ENCODE measurements at places on chromosomes 3 and 15.

- no peak for DNase-seq
Observed at GRCh38 chr3:182731764-182732163, 61.5 kb upstream of the ATP11B start.

GRCh38 chr3:146640955-146641867 lies 36.1 kb upstream of the PLSCR5 start:
- DNase-seq: no peak

DNA sequence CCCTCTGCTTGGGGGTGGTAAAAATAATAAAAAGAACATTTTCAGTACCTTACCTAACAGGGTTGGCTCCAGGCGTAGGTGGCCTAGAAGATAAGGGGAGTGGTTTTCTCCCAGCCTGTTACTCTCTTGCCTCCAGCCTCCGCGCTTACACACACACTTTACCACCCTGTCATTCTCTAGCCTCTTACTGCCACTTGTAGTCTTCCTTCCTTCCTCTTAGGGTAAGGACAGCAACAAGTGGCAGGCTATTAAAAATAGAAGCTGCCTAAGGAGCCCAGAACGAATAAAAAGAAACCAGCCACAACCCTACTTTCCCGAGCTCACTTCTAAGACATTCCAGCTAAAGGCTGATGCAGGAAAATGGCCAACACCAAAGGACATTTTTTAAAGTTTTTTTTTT lies 9.6 kb upstream of the LIPH start:
- no peak for DNase-seq

DNA sequence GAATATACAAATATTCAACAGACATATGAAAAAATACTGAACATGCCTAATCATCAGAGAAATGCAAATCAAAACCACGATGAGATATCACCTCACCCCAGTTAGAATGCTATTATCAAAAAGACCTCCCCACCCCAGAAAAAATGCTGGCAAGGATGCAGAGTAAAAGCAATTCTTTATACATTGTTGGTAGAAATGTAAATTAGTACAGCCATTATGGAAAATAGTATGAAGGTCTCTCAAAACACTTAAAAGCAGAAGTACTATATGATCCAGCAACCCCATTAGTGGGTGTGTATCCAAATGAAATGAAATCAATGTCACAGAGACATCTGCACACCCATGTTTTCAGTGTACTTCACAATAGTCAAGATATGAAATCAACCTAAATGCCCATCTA lies 308.7 kb downstream of the CHST2 start:
- DNase-seq: no peak

- no peak for DNase-seq
Observed at GRCh38 chr15:73756390-73756789, 3.2 kb upstream of the INSYN1 start.

DNA sequence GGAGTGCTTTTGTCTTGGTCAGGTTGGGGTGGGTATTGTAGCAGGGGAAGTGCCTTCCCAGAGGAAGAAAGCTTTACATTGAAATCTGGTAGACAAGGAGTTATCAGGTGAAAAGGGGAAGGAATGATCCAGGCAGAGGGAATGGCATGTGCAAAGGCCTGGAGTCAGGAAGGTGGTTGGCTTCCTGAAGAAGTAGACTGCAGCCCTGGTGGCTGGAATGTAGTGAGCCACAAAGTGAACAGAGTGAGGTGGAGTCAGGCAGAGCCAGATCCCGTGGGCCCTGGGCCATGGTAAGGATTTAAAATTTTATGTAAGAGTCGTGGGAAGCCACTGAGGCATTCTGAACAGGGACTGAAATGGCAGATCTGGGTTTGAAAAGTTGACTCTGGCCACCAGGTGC lies 58.3 kb downstream of the RAB11A start:
- no peak for DNase-seq

GRCh38 chr15:33934396-33934795 lies 33.9 kb upstream of the CHRM5 start:
- no peak for DNase-seq

DNA sequence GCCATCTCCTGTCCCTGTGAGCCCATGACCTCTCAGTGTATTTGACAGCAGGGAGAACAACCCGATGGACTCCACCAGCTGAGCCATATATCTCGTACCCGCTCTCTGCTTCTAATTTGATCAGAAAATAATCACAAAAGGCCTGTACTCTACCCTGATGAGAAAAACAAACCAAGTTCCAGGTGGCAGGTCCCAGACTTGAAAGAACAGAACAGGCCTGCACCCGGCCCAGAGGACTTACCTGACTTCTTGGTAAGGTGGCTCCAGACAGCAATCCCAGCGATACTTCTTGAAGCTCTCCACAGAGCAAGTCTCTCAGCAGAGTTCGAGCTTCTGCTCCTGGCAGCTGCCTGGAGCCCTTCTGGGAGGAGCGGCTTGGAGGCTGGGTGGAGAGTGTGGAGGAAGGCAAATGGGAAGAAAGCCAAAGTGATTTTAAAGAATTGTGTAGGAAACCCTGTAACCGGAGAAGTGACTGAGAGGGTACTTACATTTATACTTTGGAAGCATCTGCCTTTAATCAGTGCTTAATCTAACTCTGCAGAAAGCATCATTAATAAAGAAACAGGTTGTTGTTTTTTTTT lies 91.6 kb downstream of the SCN11A start:
- no peak for DNase-seq

- no peak for DNase-seq
Observed at GRCh38 chr15:25178835-25179672, 224.3 kb downstream of the SNRPN start.

- DNase-seq: no peak
Observed at GRCh38 chr15:78195735-78196201, 38.6 kb downstream of the ACSBG1 start.

GRCh38 chr3:70281663-70282062 lies 30.8 kb downstream of the MDFIC2 start:
- DNase-seq: no peak

- DNase-seq: no peak
Observed at GRCh38 chr15:48761393-48762158, 49.3 kb downstream of the CEP152 start.

DNA sequence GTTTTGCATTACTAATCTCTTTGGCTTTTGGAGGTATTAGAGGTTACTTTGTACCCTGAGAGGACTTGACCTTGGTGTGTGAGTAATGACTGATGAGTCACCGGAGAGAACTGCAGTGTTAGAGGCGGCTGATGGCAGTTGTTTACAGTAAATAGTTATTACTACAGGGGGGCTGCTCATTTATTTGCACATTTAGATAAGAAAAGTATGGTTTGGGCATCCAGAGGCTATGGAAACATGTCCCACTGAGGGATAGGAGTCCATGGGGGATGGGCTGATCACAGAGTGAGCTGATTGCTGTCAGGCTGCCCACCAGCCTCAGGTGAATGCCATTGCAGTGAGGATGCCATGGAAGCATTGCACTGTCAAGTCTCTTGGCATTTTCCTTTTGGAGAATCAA lies 17.3 kb upstream of the STAC start:
- DNase-seq: no peak

GRCh38 chr3:31456373-31456772 lies 76.4 kb upstream of the STT3B start:
- no peak for DNase-seq

GRCh38 chr3:184258926-184259325 lies 2.4 kb downstream of the CAMK2N2 start:
- DNase-seq: no peak

DNA sequence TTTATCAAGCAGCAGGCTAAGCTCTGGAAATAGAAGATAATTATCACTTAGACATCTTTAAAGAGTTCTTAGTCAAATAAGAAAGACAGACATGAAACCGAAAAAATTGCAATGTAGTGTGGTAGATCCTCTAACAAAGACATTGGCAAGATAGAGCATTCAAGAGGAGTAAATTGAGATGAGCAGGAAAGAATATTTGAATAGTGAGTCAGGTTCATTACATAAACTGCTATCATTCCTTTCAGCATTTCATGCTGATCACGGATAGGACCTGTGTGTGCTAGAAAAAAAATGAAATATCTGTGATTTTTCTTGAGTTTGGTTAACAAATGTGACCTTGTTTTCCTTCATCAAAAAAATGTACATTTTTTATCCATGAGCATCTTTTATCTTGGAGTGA lies 460.9 kb downstream of the OTOL1 start:
- DNase-seq: no peak

GRCh38 chr3:52446631-52447511 lies 2.0 kb upstream of the SEMA3G start:
- peak; percentile 43 for DNase-seq

GRCh38 chr15:83118291-83118827 lies 10.9 kb downstream of the TM6SF1 start:
- no peak for DNase-seq

GRCh38 chr3:182668541-182668940 lies 124.8 kb upstream of the ATP11B start:
- DNase-seq: no peak

GRCh38 chr3:139797724-139798343 lies 120.1 kb upstream of the NMNAT3 start:
- DNase-seq: no peak

- DNase-seq: no peak
Observed at GRCh38 chr3:181613813-181614212, 97.9 kb upstream of the SOX2 start.

DNA sequence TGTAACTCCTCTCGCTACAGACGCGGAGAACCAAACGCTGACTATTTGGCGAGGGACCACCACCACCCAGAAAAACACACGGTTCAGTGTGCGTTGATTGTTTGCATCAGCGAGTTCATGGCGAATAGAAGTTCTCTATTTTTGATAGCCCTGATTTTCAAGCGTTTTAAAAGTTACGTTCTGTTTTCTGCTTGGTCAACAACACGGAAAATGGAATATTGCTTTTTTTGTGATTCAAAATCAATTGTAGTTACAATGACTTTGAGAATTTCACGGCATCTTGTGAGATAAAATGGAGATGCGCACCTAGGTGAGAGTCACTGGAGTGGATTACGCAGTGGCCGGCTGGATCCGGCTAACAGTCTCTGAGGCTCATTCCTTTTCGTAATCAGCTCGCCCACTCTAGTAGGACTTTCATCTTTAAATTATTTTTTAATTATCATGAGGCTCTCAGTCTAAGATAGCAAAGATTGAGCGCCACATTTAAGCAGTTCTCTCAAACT lies 54.8 kb downstream of the CCDC54 start:
- DNase-seq: no peak

GRCh38 chr3:49428752-49429080 lies 408 bp downstream of the NICN1 start:
- no peak for DNase-seq

DNA sequence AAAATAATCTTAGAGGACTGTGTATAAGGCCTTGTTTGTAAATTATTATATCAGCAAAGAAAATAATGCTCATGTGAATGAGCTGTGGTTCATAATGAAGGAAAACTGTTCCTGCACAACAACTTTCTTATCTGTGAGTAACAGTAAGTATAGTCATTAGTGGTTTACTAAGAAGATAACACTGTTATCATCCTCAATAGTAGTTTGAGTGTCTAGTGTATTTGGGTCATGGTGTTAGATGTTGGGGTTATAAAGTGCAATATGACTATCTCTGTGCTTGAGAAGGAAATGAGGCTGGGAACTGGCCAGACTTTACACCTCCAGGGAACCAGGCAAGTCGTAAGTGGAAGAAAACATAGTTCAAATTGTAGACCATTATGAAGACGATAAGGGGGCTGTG lies 15.6 kb downstream of the VPS8 start:
- no peak for DNase-seq

- DNase-seq: no peak
Observed at GRCh38 chr3:137792626-137793271, 28.6 kb downstream of the SOX14 start.

DNA sequence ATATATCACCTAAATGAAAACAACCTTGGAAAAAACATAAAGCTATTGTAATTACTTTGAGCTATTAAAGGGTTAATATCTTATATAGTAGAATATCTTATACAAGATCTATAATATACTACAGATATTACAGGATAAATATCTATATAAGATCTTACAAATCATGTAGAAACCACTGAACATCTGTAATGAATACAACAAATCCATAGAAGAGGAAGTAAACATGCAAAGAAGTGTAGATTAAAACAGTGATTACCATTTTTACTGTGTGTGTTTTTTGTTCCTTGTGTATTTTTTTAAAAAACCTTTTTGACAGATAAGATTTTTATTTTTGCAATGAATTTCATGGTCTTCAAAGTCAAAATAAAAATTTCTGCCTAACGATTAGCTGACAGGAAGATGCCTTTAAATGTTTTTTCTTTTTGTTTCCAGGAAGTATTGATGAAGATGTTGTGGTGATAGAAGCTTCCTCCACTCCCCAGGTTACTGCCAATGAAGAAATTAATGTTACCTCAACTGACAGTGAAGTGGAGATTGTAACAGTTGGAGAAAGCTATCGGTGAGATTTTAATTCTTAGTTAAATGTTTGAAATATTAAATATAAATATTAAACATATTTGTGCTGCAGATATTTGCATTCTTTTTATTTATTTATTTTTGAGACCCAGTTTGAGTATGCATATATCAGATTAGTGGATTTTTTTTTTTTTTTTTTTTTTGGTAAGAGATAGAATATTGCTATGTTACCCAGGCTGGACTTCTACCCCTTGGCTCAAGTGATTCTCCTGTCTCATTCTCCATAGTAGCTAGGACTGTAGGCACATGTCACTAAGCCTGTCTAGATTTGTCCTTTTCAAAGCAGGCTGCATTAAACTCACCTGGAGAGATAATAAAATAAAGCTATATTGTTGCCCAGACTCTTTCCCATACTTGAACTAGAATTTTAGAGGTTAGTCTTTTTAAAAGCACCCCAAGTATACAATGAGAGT lies 52.8 kb upstream of the CCNB2 start:
- DNase-seq: no peak

DNA sequence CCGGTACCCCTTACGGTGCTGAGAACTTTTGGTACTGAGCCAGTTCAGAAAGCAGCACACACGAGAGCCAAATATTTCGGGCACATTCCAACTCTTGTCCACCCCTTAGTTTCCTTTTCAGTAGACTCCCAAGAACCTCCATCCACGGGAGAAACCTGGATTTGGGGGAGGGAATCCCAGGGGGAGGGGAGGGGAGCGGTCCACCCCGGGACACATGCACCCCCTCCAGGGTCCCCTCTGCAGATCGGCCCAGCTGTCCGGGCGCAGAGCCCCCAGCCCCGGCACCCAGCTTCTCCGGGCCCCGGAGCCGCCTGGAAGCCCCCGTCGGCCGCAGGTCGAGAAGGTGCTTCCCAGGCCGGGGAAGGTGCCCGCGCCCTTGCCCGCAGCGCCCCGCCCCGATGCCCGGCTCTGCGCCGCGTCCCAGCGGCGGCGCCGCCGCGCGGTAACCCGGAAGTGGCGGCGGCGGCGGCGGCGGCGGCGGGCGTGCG lies 455 bp upstream of the ABHD17C start:
- DNase-seq: peak; percentile 16

- DNase-seq: no peak
Observed at GRCh38 chr15:50484781-50485180, 60.6 kb downstream of the USP8 start.

DNA sequence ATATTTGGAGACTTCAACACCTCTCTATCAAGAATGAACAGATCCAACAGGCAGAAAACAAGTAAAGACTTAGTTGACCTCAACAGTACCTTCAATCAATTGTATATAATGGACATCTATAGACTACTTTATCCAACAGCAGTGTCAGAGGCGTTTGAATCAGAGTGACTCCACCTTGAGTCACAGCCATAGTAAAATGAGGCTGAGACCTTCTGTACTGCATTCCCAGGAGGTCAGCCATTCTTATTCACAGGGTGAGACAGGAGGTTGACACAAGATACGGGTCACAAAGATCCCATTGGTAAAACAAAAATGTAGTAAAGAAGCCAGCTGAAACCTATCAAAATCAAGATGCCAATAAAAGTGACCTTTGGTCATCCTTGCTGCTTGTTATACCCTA lies 299.8 kb downstream of the CNTN3 start:
- DNase-seq: no peak

- DNase-seq: no peak
Observed at GRCh38 chr3:100563228-100563627, 46.2 kb upstream of the ADGRG7 start.

Data from stimulated activated CD8-positive, alpha-beta memory T cell treated with anti-CD3 and anti-CD28 coated beads, Interleukin-7, amount 100 ng/mL, for 4 hours (primary cell).